ENCODE measurements at places on chromosomes 7 and 10. TPM values are rescaled to one million over a fixed set of nuclear protein-coding genes. Genes with fewer than 3 reads are reported as not detected.

Gene DYDC1
- polyA plus RNA-seq = 0.30 TPM

Gene UNCX
- not detected for polyA plus RNA-seq

Gene CALHM3
- not detected for polyA plus RNA-seq

Gene COBL
- 4.4 TPM for polyA plus RNA-seq

Gene PDSS1
- 14.0 TPM for polyA plus RNA-seq

Gene THNSL1
- polyA plus RNA-seq = 11.5 TPM

Gene HMX3
- not detected for polyA plus RNA-seq

Gene PRF1
- polyA plus RNA-seq = 3.1 TPM

Gene FZD1
- polyA plus RNA-seq = 63.5 TPM

Gene ZNF239
- 10.7 TPM for polyA plus RNA-seq

Gene NCAPG2
- polyA plus RNA-seq = 42.7 TPM

Gene GPR85
- polyA plus RNA-seq = 1.2 TPM

Gene BCCIP
- polyA plus RNA-seq = 77.3 TPM

Gene GIMAP1
- polyA plus RNA-seq = 5.8 TPM

Gene ERVW-1
- 2.2 TPM for polyA plus RNA-seq

Gene PCLO
- polyA plus RNA-seq = 5.3 TPM

Gene GBX1
- not detected for polyA plus RNA-seq
